ENCODE measurements at places on chromosomes 6 and 20. TPM values are rescaled to one million over a fixed set of nuclear protein-coding genes. Genes with fewer than 3 reads are reported as not detected.

The TRIM31 gene
- 0.11 TPM for total RNA-seq

The MAP3K7 gene
- total RNA-seq = 17.1 TPM

The OPN5 gene
- not detected for total RNA-seq

The MOCS1 gene
- total RNA-seq = 6.0 TPM

The SLC24A3 gene
- not detected for total RNA-seq

The SRSF12 gene
- total RNA-seq = not detected

DNA sequence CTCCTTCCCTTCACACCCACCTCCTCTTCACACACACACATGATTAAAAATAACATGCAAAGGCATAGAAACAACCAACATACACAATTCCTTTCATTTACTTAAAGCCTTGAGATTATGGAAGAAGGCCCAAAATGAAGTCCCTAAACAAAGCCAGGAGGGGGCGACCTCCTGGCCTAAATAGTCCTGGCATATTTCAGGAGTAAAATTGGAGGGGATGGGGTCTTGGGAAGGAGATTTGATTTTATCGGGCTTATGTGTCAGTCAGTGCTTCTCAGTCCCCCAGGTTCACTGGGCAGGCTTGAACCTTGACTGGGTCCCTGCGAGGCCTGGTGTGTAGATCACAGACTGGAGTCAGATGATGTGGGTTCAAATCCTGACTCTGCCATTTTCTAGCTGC lies 266.4 kb downstream of the SAMD5 start:
- H3K4me1 ChIP-seq = no peaks in the 10 kb centered on the region
- no peaks in the 10 kb centered on the region for H3K27me3 ChIP-seq
- peak; percentile 9 for DNase-seq
- no peak overlapping the region for H3K4me3 ChIP-seq

GRCh38 chr20:9955646-9956045 lies 79.1 kb upstream of the ANKEF1 start:
- H3K27me3 ChIP-seq = no peaks in the 10 kb centered on the region
- H3K4me3 ChIP-seq = no peak overlapping the region
- H3K27ac ChIP-seq = peak overlapping the region; percentile 47
- H3K36me3 ChIP-seq = no peaks in the 10 kb centered on the region
- peaks cover 10% of the 10 kb centered on the region for H3K4me1 ChIP-seq
- peak; percentile 82 for DNase-seq

GRCh38 chr20:45779011-45779915 lies 12.4 kb downstream of the WFDC3 start:
- H3K36me3 ChIP-seq = no peaks in the 10 kb centered on the region
- peaks cover 62% of the 10 kb centered on the region for H3K4me1 ChIP-seq
- no peaks in the 10 kb centered on the region for H3K27me3 ChIP-seq
- peak overlapping the region; percentile 11 for H3K4me3 ChIP-seq
- peak; percentile 99 for DNase-seq
- peak overlapping the region; percentile 99 for H3K27ac ChIP-seq

DNA sequence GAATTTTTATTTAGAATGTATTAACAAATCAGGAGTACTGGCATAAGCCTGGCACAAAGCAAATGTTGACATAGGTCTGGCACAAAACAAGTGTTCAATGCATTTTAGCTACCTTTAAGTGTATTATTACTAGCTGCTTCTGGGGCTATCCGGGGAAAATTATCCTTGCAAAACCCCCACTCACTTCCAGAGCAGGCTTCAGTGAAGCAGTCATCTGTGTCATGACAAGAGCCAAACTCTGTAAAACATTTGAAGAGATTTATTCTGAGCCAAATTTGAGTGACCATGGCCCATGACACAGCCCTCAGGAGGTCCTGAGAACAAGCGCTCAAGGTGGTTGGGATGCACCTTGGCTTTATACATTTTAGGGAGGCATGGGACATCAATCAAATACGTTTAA lies 6.4 kb upstream of the TRIM38 start:
- H3K4me3 ChIP-seq = no peak overlapping the region
- no peaks in the 10 kb centered on the region for H3K27me3 ChIP-seq

DNA sequence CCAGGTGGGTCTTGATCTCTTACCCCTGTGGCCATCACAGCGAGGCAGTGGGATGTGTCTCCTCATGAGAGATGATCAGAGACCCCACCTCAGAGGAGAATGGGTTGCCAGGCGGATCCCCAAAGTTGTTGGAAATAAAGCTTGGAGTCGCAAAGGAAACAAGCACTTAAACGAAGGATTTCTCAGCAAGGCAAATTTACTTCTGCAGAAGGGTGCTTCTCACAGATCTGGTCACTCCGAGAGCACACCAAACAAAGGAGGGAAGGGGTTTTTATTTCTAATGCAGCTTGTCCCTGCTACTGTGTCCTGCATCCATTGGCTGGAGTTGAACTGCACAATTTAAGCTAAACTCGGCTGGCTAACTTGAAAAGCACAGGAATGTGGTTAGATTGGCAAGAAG lies 466.6 kb upstream of the EYS start:
- H3K4me3 ChIP-seq = no peak overlapping the region
- H3K4me1 ChIP-seq = no peaks in the 10 kb centered on the region
- H3K36me3 ChIP-seq = no peaks in the 10 kb centered on the region
- H3K27me3 ChIP-seq = no peaks in the 10 kb centered on the region
- no peak overlapping the region for H3K27ac ChIP-seq

DNA sequence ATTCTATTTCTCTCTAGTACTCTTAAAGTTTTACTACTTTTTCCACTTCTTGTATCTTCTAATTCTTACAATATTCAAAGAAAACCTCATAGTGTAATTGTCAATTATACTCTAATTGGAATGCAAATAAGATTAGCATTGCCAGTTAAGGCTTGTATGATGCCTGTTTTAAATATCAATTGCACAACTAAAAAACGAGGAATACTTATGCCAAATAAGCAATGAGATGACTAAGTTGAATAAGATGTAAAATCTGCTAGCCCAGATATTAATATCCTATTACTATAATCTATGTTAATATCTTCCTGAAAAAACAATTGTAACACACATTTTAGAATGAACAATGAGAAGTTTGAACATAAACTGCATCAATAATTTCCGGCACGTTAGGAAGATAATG lies 13.3 kb upstream of the AKAP7 start:
- H3K4me3 ChIP-seq = no peak overlapping the region
- H3K27ac ChIP-seq = no peak overlapping the region
- no peaks in the 10 kb centered on the region for H3K27me3 ChIP-seq

DNA sequence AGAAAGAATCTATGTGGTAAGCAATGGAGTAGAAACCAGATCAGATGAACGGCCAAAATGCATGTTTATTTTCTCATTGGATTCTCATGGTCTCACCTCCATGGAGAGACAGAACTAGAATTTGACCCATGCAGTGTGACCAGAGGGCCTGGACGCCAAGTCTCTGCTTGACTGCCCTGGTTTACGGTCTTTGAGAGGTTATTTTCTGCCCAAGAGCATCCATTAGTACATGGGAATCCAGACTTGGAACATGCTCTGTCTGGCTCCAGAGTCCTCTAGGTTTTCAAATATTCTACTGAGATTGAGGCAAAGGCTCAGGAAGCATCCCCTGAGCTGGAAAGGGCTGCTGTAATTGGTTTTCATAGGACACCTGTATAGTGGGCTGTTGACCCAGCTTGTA lies 45.5 kb upstream of the UST start:
- H3K4me3 ChIP-seq = peak overlapping the region; percentile 81
- DNase-seq = no peak
- no peak overlapping the region for H3K27ac ChIP-seq
- no peaks in the 10 kb centered on the region for H3K27me3 ChIP-seq
- H3K36me3 ChIP-seq = no peaks in the 10 kb centered on the region
- peaks cover 15% of the 10 kb centered on the region for H3K4me1 ChIP-seq

DNA sequence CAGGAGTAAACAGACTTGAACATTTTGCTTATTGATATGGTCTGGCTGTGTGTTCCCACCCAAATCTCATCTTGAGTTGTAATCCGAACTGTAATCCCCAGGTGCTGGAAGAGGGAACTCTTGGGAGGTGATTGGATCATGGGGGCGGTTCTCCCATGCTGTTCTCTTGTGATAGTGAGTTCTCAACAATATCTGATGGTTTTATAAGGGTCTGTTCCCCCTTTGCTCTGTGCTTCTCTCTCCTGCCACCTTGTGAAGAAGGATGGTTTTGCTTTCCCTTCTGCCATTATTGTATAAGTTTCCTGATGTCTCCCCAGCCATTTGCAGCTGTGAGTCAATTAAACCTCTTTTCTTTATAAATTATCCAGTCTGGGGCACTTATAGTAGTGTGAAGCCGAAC lies 40.0 kb downstream of the MYLIP start:
- peak; percentile 56 for DNase-seq
- H3K4me1 ChIP-seq = no peaks in the 10 kb centered on the region
- H3K27ac ChIP-seq = no peak overlapping the region

- H3K27ac ChIP-seq = peak within 1 kb of the TSS; percentile 39
- H3K4me1 ChIP-seq = peaks cover 6% of the 10 kb centered on the region
- peaks cover 10% of the 10 kb centered on the region for H3K36me3 ChIP-seq
These were observed at the start of gene CDYL for GRCh38 chr6:4776131-4776492. CDYL (plus strand) TSS chr6:4776404; CDS start chr6:4776784, 380 bp downstream.

DNA sequence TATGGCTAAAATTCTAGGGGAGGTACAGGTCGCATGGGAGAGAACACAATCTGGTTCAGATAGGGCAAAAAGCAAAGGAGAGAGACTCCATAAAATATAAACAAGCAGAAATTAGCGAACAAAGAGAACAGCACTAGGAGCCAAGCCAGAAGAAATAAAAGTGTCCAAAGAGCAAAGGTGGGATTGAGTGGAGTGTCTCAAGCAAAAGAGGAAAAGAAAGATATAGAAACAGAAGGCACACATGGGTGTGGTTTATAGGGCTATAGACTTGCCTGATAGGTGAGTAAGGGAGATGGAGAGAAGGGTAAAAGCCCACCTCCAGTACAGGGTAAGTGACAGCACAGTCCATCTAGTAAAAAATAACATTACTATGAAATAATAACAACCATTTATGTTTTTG lies 36.5 kb upstream of the IRAK1BP1 start:
- DNase-seq = no peak
- H3K27ac ChIP-seq = no peak overlapping the region
- no peak overlapping the region for H3K4me3 ChIP-seq
- H3K4me1 ChIP-seq = no peaks in the 10 kb centered on the region
- no peaks in the 10 kb centered on the region for H3K36me3 ChIP-seq

- no peak overlapping the region for H3K4me3 ChIP-seq
- H3K27me3 ChIP-seq = no peaks in the 10 kb centered on the region
- peaks cover 43% of the 10 kb centered on the region for H3K4me1 ChIP-seq
- H3K27ac ChIP-seq = no peak overlapping the region
These were observed 36.9 kb upstream of the ID1 start for GRCh38 chr20:31568041-31568731.

- peaks cover 21% of the 10 kb centered on the region for H3K4me1 ChIP-seq
- no peak overlapping the region for H3K27ac ChIP-seq
These were observed 94.1 kb downstream of the YTHDF1 start for GRCh38 chr20:63121749-63122405.

DNA sequence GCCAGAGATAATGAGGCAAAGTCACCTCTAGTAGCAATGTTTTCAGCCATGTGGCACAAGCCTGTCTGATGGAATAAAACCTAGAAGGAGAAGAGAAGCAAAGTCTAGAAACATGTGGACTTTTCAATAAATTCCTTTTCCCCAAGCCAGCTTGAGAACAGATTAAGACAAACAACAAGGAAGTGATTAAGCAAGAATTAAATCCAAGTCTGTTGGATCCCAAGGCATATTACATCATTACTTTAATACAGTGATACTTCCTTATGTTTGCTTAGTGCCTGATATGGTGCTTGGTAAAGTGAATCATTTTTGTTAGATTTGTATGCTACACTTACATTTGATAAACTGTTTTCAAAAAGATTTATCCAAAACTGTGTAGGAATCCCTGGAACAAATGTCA lies 260.3 kb upstream of the FAM83B start:
- no peak overlapping the region for H3K27ac ChIP-seq
- H3K4me1 ChIP-seq = peaks cover 7% of the 10 kb centered on the region
- DNase-seq = peak; percentile 21
- H3K4me3 ChIP-seq = no peak overlapping the region
- no peaks in the 10 kb centered on the region for H3K36me3 ChIP-seq
- H3K27me3 ChIP-seq = no peaks in the 10 kb centered on the region

DNA sequence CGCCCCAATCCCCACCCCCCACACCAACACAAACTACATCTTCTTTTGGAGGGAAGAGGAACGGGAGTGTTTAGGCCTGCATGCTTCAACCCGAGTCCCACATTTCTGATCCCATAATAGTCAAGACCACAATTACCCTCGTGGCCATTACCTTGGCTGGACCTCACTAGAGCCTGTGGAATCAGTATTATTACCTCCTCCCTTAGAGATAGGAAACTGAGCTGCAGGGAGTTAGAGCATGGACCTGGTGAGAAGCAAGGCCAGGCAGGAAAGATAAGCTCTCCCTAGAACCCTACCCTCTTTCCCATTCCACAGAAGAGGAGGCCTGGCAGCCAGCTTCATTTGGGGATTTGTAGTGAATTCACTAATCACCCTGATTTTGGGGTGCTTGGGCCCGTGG lies 74.1 kb downstream of the NCR2 start:
- H3K4me1 ChIP-seq = no peaks in the 10 kb centered on the region
- no peaks in the 10 kb centered on the region for H3K36me3 ChIP-seq
- DNase-seq = no peak

GRCh38 chr6:111129013-111129412 lies 41.7 kb downstream of the SLC16A10 start:
- no peaks in the 10 kb centered on the region for H3K36me3 ChIP-seq
- no peaks in the 10 kb centered on the region for H3K27me3 ChIP-seq
- H3K27ac ChIP-seq = no peak overlapping the region
- DNase-seq = no peak

- no peak overlapping the region for H3K4me3 ChIP-seq
- no peaks in the 10 kb centered on the region for H3K36me3 ChIP-seq
- no peak for DNase-seq
- H3K27me3 ChIP-seq = peaks cover 3% of the 10 kb centered on the region
- no peak overlapping the region for H3K27ac ChIP-seq
These were observed 36.1 kb upstream of the CHD6 start for GRCh38 chr20:41654292-41654691.

DNA sequence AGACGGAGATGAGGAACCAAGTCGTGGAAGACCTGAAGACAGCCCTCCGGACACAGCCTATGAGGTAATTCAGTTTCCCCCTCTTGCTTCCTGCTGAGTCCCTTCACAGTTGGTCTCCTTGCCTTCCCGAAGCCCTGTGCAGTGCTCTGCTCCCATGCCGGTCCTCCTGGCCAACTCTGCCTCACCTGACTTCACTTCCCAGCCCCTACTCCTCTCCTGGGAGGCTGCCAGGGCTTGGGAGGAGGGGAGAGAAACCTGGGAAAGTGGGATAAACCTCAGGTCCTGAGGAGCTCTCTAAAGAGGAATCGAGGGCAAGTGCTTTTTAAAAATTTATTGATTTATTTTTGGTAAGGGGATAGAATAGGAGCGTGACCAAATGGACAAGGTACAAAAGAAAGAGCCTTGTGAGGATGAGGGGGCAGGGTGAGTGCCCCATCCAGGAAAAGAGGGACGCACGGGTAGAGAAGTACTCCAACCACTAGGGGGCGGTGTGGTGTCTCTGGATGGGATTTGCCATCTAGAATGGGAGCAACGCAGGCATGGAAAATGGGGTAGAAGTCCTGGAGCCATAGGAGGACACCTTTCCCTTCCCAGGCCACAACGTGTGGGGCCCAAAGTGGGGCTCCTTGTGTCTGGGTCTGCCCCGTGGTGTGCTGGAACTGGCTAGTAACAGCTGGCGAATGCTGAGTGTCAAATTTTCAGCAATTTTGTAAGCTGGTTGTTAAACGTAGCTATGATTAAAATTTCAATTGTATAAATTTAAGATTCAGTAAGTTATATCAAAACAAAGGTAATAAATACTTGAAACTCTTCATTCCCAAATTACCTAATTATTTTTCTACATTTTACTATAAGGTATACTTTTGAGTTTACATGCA lies 69.0 kb downstream of the MOCS1 start:
- H3K4me3 ChIP-seq = no peak overlapping the region
- H3K36me3 ChIP-seq = no peaks in the 10 kb centered on the region
- no peaks in the 10 kb centered on the region for H3K4me1 ChIP-seq
- H3K27me3 ChIP-seq = no peaks in the 10 kb centered on the region
- H3K27ac ChIP-seq = no peak overlapping the region

Measured in PC-3 (cell line).